Esophagus muscularis mucosa (tissue), 4 donors: ENCODE measurements at places on chromosomes 2 and 18. TPM values are rescaled to one million over a fixed set of nuclear protein-coding genes. Genes with fewer than 3 reads are reported as not detected.

- H3K36me3 ChIP-seq, result peaks cover 10% of the 10 kb centered on the region
- no peaks in the 10 kb centered on the region for H3K27me3 ChIP-seq
- DNase-seq, result no peak
- H3K27ac ChIP-seq, result no peak overlapping the region
Observed at GRCh38 chr18:74672371-74672770, 74.7 kb downstream of the ZNF407 start.

- no peaks in the 10 kb centered on the region for H3K36me3 ChIP-seq
- H3K27me3 ChIP-seq, result no peaks in the 10 kb centered on the region
Observed at GRCh38 chr2:34808426-34808825, 1209.3 kb upstream of the FAM98A start.

NR4A2 gene
- total RNA-seq, result 2.4 TPM

GRCh38 chr2:143691121-143691520 lies 561.9 kb downstream of the ARHGAP15 start:
- no peak for DNase-seq
- no peak overlapping the region for H3K4me3 ChIP-seq
- no peaks in the 10 kb centered on the region for H3K36me3 ChIP-seq
- no peak overlapping the region for H3K27ac ChIP-seq

- no peak overlapping the region for H3K27ac ChIP-seq
- no peaks in the 10 kb centered on the region for H3K4me1 ChIP-seq
- no peak overlapping the region for H3K4me3 ChIP-seq
- DNase-seq, result no peak
Observed at GRCh38 chr2:182477774-182478173, 50.9 kb upstream of the PDE1A start.

GRCh38 chr2:230225486-230225885 lies at the start of gene SP140:
Gene SP140, plus strand, starts transcription at chr2:230225736. Its CDS starts 109 bp downstream, at chr2:230225845.
- DNase-seq, result no peak
- H3K4me3 ChIP-seq, result no peak within 1 kb of the TSS
- no peaks in the 10 kb centered on the region for H3K27me3 ChIP-seq
- no peak within 1 kb of the TSS for H3K27ac ChIP-seq
- H3K36me3 ChIP-seq, result no peaks in the 10 kb centered on the region

DNA sequence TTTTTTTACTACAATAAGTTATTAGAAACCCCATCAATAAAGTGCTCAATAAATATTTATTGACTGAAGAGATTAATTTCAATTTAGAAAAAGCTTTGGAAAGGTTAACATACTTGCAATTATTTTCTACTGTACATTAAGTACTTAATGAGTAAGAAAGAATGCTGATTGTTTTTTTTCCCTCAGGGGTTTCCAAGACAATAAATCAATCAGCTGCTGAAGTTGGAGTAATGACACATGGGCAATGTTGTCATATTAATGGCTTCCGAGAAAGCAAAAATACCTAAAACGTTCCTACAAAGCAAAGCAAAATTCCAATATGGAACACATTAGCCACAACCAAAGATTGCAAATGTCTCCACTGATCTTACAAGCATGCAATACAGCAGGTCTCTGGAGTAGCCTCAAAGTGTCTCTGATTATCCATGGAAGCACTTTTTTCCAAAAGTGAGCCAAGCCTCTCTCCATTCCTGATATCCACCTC lies 66.7 kb downstream of the ZC3H6 start:
- no peak for DNase-seq
- H3K27me3 ChIP-seq, result no peaks in the 10 kb centered on the region
- H3K4me3 ChIP-seq, result no peak overlapping the region
- no peak overlapping the region for H3K27ac ChIP-seq

ERCC3 gene
- 36.1 TPM for total RNA-seq

DNA sequence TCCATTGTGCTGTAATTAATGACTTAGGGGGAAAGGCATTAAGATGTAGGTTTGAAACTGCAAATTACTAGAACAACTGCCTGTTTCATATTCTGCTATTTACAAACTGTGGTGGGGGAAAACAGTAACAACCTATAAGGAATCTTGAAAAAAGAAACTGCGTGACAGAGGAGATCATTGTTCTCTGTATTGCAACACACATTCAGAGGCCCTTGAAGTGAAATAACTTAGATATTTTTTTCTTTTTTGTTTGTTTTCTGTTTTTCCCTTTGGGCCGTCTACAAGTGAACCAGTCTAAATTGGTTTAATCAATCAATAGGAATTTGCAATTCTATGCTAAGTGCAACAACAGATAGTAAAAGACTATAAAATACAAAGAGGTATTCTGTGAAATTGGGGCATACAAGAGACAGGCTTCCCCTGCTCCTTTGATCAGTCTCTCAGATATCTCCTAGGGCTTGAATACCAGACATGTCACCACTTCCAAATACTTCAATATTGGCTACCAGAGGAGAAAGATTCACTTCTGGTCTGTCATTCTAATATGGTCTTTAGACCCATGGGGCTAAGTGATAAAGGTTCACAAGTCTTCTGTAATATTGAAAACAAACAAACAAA lies 2055.1 kb upstream of the CELF4 start:
- no peak for DNase-seq
- no peaks in the 10 kb centered on the region for H3K36me3 ChIP-seq
- no peaks in the 10 kb centered on the region for H3K4me1 ChIP-seq
- no peak overlapping the region for H3K27ac ChIP-seq
- H3K4me3 ChIP-seq, result no peak overlapping the region

DNA sequence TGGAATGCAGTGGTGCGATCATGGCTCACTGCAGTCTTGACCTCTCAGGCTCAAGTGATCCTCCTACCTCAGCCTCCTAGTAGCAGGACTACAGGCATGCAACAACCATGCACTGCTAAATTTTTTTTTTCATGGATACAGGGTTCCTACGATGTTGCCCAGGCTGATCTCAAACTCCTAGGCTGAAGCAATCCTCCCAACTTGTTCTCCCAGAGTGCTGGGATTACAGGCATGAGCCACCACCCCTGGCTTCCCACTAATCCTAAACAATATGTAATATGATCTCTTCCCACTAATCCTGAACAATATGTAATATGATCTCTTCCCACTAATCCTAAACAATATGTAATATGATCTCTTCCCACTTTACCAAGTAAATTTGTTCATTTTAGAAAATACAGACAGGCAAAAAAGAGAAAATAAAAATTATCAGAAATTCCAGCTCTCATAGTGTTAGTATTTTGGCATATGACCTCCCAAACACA lies 33.7 kb upstream of the C18orf32 start:
- H3K4me3 ChIP-seq, result no peak overlapping the region
- no peak overlapping the region for H3K27ac ChIP-seq
- no peaks in the 10 kb centered on the region for H3K36me3 ChIP-seq
- no peaks in the 10 kb centered on the region for H3K4me1 ChIP-seq

RAB17 gene
- 0.83 TPM for total RNA-seq

PRKAG3 gene
- total RNA-seq, result not detected

- no peak overlapping the region for H3K27ac ChIP-seq
- peaks cover 22% of the 10 kb centered on the region for H3K4me1 ChIP-seq
- DNase-seq, result no peak
- H3K27me3 ChIP-seq, result no peaks in the 10 kb centered on the region
- H3K36me3 ChIP-seq, result peaks cover 59% of the 10 kb centered on the region
Observed at GRCh38 chr2:46364797-46365457, 67.7 kb downstream of the EPAS1 start.

DNA sequence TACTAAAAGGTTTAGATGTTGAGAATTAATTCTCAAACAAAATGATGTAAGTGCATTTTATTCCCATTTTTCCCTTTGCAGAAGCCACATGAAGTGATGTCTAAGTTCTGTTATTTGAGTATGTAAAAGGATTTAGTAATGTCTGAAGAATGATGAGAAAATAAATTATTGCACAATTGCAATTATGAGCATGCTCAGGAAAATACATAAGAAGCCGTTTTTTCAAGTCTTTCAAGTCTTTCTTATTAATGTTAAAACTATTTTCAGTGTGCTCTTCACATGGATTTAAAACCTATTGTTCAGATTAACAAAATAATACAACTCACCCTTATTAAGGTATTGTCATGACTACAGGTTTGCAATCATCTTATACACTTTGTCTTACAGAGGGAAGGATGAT lies 331.4 kb upstream of the NETO1 start:
- H3K36me3 ChIP-seq, result no peaks in the 10 kb centered on the region
- DNase-seq, result no peak
- no peak overlapping the region for H3K27ac ChIP-seq
- no peak overlapping the region for H3K4me3 ChIP-seq
- H3K27me3 ChIP-seq, result no peaks in the 10 kb centered on the region

CPS1 gene
- 2.0 TPM for total RNA-seq

GRCh38 chr2:174974131-174974530 lies 31.1 kb downstream of the CHN1 start:
- peaks cover 16% of the 10 kb centered on the region for H3K4me1 ChIP-seq
- DNase-seq, result no peak
- no peaks in the 10 kb centered on the region for H3K36me3 ChIP-seq
- H3K27me3 ChIP-seq, result no peaks in the 10 kb centered on the region
- no peak overlapping the region for H3K27ac ChIP-seq

- no peak overlapping the region for H3K4me3 ChIP-seq
- peaks cover 10% of the 10 kb centered on the region for H3K36me3 ChIP-seq
- no peak overlapping the region for H3K27ac ChIP-seq
Observed at GRCh38 chr2:138536302-138536701, 34.7 kb downstream of the SPOPL start.

DNA sequence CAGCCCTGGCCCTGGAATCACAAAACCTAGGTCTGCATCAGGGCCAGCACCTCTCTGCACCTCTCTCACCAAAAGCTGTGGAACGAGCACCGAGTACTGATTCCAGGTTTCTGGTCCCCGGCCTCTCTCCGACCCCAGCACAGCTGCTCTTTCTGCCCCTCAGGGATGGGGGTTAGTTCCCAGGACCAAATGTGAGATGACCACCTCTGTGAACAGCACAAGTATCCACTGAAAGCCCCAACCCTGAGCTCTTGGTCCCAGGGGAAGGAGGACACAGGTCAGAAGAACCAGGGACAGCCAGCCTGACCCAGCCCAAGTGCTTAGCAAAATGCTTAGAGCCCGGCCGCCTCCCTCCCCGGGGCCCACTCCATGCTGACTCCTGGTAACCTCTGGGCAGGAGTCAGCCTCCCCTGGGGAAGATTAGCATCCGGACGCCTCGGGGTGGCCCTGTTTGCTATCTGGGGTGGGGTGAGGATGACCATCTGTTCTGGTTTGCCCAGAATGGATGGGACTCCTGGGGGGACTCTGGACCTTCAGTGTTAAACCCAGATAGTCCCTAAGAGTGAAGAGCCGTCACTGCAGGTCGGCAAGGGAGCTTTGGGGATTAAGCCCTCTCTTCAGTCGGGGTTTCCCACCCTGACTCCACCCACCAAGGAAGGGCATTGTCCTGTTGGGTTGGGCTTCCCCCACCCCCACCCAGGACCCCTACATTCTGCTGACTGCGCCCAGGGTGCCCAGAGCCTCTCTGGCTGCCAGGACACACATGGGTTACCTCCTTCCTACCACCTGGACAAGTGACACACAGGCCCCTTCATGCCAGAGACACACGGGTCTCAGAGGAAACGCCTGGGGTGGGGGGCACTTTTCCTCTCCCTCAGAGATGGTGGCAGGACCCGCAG lies 9.4 kb upstream of the GPR55 start:
- H3K27me3 ChIP-seq, result no peaks in the 10 kb centered on the region
- peak; percentile 75 for DNase-seq
- H3K4me3 ChIP-seq, result no peak overlapping the region
- H3K4me1 ChIP-seq, result peaks cover 11% of the 10 kb centered on the region
- no peak overlapping the region for H3K27ac ChIP-seq
- H3K36me3 ChIP-seq, result no peaks in the 10 kb centered on the region

DNA sequence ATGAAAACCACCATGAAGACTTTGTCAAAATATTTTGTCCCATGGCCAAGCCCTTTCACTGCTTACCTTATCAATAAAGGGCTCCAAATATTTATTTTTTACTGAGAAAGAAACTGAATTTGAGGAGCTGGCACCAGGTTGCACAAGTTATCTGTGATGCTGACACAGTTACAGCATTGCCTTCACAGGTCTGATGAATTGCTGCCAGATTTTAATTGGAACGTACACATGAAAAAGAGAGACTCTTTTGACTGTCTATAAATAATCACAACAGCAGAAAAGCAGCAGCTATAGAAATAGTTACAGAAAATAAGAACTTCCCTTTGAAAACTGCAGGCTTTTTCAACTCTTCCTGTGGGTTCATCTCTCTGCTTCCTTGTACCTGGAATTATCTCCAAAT lies 23.9 kb downstream of the TMEM200C start:
- no peak for DNase-seq
- no peak overlapping the region for H3K27ac ChIP-seq
- no peaks in the 10 kb centered on the region for H3K4me1 ChIP-seq
- H3K36me3 ChIP-seq, result no peaks in the 10 kb centered on the region
- no peak overlapping the region for H3K4me3 ChIP-seq

GRCh38 chr2:203905656-203906055 lies 30.9 kb upstream of the ICOS start:
- H3K4me1 ChIP-seq, result peaks cover 17% of the 10 kb centered on the region
- no peak overlapping the region for H3K27ac ChIP-seq
- H3K27me3 ChIP-seq, result no peaks in the 10 kb centered on the region
- DNase-seq, result no peak
